Esophagus muscularis mucosa (tissue), 4 donors: ENCODE measurements at places on chromosomes 16 and 17. TPM values are rescaled to one million over a fixed set of nuclear protein-coding genes. Genes with fewer than 3 reads are reported as not detected.
A peak's percentile ranks its signal among the peaks of the same experiment; 100 is the strongest.

GRCh38 chr16:49661465-49662187 lies 194.3 kb downstream of the ZNF423 start:
- peaks cover 21% of the 10 kb centered on the region for H3K4me1 ChIP-seq
- no peak overlapping the region for H3K4me3 ChIP-seq
- no peaks in the 10 kb centered on the region for H3K27me3 ChIP-seq
- no peaks in the 10 kb centered on the region for H3K36me3 ChIP-seq
- DNase-seq: no peak

GRCh38 chr17:8125154-8125946 lies 1.4 kb upstream of the HES7 start:
- peak overlapping the region; percentile 83 for H3K4me3 ChIP-seq
- peak; percentile 98 for DNase-seq
- peaks cover 62% of the 10 kb centered on the region for H3K4me1 ChIP-seq
- no peaks in the 10 kb centered on the region for H3K36me3 ChIP-seq
- H3K27me3 ChIP-seq: peaks cover 28% of the 10 kb centered on the region

DNA sequence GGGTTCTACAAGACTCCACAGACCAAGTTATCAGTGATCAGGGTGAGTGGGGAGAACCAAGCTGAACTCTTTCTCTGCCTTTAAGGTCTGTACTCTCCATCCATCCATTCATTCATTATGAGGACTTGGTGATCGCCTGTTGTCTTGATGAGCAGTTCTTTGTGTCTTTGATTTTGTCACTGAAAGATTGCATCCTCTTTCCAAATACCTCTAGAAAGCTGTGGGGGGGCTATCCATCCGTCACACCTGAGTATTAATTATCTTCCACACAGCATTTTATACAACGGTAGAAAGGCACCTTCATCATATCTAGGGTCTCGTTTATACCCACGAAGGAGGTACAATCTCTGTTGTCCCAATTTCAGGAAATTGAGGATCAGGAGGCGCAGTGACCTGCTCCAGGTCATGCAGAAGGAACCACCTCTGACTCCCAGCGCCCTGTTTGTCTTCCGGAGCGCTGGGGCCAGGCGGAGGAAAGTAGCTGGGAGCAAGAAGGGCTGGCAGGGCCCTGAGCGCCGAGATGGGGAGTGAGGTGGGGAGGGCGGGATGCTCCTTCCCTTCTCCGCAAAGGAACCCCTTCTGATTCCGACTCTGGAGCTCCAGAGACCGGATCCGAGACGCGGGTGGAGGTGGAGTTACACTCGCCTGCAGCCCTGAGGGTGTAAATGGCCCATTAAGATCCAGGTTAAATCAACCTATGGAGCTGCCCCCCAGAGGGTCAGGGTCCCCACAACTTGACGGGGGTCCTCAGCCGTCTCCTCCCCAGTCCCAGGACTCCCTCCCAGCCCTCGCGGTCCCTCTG lies 605 bp upstream of the ABAT start:
- H3K36me3 ChIP-seq: no peaks in the 10 kb centered on the region
- peak overlapping the region; percentile 56 for H3K27ac ChIP-seq
- H3K4me3 ChIP-seq: peak overlapping the region; percentile 66
- H3K27me3 ChIP-seq: no peaks in the 10 kb centered on the region
- peaks cover 23% of the 10 kb centered on the region for H3K4me1 ChIP-seq

DNA sequence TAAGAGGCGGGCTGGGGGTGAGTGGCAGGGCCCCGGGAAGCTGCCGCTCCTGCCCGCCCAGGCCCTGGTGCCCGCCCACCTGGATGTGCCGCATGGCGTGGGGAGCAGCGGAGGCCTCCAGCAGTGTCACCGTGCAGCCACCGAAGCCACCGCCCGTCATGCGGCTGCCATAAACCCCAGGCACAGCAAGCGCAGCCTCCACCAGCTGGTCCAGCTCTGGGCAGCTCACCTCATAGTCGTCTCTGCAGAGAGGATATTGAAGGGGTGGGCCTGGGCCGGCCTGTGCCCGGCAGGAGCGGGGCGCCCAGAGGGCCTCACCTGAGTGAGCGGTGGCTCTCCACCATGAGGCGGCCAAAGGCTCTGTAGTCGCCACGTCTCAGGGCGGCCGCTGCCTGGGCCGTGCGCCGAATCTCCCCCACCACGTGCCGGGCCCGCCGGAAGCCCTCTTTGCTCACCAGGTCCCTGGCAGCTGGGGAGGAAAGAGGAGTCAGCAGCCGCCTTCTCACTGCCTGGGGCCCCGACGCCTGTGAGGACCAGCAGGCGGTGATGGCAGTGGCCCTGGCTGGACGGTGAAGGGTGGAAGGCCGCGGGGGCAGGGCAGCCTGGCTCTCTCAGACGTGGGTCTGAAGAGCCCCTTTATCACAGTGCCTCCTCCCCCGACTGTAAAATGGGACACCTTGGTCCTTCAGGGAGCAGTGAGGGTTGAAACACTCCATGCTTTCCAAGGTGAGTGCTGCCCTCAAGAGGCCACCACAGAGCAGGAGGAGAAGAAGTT lies 6.7 kb downstream of the GALK1 start:
- no peak overlapping the region for H3K27ac ChIP-seq
- H3K4me1 ChIP-seq: peaks cover 28% of the 10 kb centered on the region
- no peak for DNase-seq
- H3K4me3 ChIP-seq: no peak overlapping the region

Gene METTL23
- total RNA-seq: 29.7 TPM

GRCh38 chr16:58636466-58636865 lies 6.8 kb upstream of the CNOT1 start:
- DNase-seq: no peak
- no peaks in the 10 kb centered on the region for H3K36me3 ChIP-seq
- no peaks in the 10 kb centered on the region for H3K27me3 ChIP-seq
- no peaks in the 10 kb centered on the region for H3K4me1 ChIP-seq

GRCh38 chr16:83808573-83809014 lies 816 bp downstream of the HSBP1 start:
- no peak for DNase-seq
- no peaks in the 10 kb centered on the region for H3K27me3 ChIP-seq
- peak overlapping the region; percentile 85 for H3K27ac ChIP-seq
- peak overlapping the region; percentile 95 for H3K4me3 ChIP-seq

- H3K27ac ChIP-seq: peak overlapping the region; percentile 60
- no peak for DNase-seq
- peaks cover 43% of the 10 kb centered on the region for H3K4me1 ChIP-seq
- H3K36me3 ChIP-seq: no peaks in the 10 kb centered on the region
- H3K4me3 ChIP-seq: peak overlapping the region; percentile 7
Measured at GRCh38 chr16:88936008-88936555, 40.9 kb downstream of the CBFA2T3 start.

DNA sequence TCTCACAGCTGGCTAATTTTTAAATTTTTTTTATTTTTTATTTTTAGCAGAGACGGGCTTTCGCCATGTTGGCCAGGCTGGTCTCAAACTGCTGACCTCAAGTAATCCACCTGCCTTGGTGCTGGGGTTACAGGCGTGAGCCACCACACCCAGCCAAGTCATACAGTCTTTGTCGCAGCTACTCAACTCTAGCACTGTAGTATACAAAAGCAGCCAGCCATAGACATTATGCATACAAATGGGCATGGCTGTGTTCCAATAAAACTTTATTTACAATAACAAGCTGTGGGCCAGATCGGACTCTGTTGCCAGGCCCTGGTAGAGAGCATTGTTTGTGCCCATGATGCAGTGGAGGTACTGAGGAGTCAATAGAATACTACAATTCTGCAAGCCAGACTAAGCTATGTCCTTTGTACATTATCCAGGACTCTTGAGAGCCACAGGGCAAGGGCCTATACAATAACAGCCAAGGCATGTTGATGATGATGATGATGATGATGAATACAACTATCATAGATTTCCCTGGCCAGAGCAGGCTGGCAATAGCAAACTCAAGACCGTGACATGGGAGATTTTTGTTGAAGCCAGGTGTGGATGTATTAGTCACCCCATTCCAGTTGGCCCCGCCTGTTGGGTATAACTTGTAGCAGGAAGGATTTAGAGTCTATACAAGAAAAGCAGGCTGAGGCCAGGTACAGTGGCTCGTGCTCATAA lies 101.8 kb downstream of the MYH11 start:
- H3K27ac ChIP-seq: peak overlapping the region; percentile 74
- no peaks in the 10 kb centered on the region for H3K27me3 ChIP-seq
- H3K36me3 ChIP-seq: peaks cover 73% of the 10 kb centered on the region
- DNase-seq: no peak

Gene PIK3R6
- 1.8 TPM for total RNA-seq

GRCh38 chr17:32298298-32298697 lies 32.7 kb downstream of the RHBDL3 start:
- no peak overlapping the region for H3K4me3 ChIP-seq
- no peak overlapping the region for H3K27ac ChIP-seq
- no peaks in the 10 kb centered on the region for H3K27me3 ChIP-seq
- H3K4me1 ChIP-seq: no peaks in the 10 kb centered on the region
- no peak for DNase-seq

GRCh38 chr16:79134300-79134699 lies 466.2 kb downstream of the MAF start:
- H3K36me3 ChIP-seq: no peaks in the 10 kb centered on the region
- H3K4me3 ChIP-seq: no peak overlapping the region
- no peaks in the 10 kb centered on the region for H3K27me3 ChIP-seq
- no peaks in the 10 kb centered on the region for H3K4me1 ChIP-seq
- no peak for DNase-seq
- H3K27ac ChIP-seq: no peak overlapping the region

DNA sequence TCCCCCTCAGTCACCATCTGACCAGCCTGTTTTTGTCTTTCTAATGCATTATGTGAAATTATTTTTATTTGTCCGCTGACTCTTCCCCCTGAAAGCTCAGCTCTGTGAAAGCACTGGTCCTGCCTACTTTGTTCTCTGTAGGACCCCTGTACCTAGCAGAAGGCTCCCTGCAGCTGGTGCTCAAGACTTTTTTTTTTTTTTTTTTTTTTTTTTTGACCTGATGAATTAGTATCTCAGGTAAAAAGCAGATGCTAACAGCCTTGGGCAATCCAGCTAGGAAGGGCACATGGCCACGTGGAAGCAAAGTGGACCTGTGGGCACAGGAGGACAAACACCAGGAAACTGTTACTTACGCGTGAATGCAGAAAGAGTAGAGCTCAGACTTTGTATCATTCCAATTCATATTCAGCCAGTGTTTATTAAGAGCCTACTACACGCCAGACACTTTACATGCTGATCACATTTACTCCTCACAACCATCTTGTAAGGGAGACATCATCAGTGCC lies 629 bp upstream of the UNC119 start:
- peaks cover 46% of the 10 kb centered on the region for H3K36me3 ChIP-seq
- H3K27me3 ChIP-seq: no peaks in the 10 kb centered on the region
- peak overlapping the region; percentile 91 for H3K4me3 ChIP-seq
- DNase-seq: no peak
- H3K4me1 ChIP-seq: peaks cover 44% of the 10 kb centered on the region

- peak overlapping the region; percentile 71 for H3K27ac ChIP-seq
- H3K4me1 ChIP-seq: peaks cover 45% of the 10 kb centered on the region
- H3K27me3 ChIP-seq: peaks cover 3% of the 10 kb centered on the region
Measured at GRCh38 chr17:41649923-41650519, 25.6 kb upstream of the KRT17 start.

Gene KCTD2
- total RNA-seq: 32.7 TPM

GRCh38 chr17:14777291-14777690 lies 476.4 kb downstream of the HS3ST3B1 start:
- peaks cover 2% of the 10 kb centered on the region for H3K27me3 ChIP-seq
- no peak overlapping the region for H3K4me3 ChIP-seq
- no peaks in the 10 kb centered on the region for H3K36me3 ChIP-seq
- DNase-seq: peak; percentile 53
- H3K27ac ChIP-seq: no peak overlapping the region
- no peaks in the 10 kb centered on the region for H3K4me1 ChIP-seq

DNA sequence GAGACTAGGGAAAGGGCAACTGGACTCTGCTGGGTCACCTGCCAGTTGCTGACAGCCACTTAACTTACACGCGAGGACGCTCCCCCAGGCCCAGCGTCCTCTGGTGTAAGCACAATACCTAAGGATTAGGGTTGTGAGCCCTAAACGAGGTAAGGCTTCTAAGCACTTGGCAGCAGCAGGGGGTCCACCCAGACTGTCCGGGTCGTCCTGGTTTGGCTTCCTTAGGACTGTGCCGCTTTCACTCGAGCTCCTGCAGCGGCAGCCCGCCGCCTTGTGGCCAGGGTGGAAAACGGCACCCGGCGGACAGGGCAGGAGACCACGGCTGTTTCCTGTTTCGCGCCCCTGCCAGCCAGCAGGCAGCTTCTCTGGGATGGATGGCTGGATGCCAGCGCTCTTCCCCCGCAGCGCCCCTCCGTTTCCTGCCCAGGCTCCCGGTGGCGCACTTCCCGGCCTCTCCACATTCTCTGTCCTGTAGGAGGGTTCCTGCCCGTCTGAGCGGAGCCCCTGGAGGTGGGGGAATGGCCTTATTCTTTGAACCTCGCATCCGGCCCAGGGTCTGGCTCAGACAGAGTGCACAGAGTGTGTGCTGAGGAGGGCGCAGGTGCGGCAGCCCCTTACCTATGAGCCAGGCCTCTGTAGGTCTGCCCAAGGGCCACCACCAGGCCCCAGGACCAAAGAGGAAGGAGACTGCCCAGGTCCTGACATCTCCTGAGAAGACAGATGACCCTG lies 47.0 kb upstream of the AMZ2 start:
- peaks cover 52% of the 10 kb centered on the region for H3K4me1 ChIP-seq
- no peaks in the 10 kb centered on the region for H3K36me3 ChIP-seq
- DNase-seq: peak; percentile 93
- peaks cover 45% of the 10 kb centered on the region for H3K27me3 ChIP-seq
- peak overlapping the region; percentile 36 for H3K4me3 ChIP-seq
- no peak overlapping the region for H3K27ac ChIP-seq

DNA sequence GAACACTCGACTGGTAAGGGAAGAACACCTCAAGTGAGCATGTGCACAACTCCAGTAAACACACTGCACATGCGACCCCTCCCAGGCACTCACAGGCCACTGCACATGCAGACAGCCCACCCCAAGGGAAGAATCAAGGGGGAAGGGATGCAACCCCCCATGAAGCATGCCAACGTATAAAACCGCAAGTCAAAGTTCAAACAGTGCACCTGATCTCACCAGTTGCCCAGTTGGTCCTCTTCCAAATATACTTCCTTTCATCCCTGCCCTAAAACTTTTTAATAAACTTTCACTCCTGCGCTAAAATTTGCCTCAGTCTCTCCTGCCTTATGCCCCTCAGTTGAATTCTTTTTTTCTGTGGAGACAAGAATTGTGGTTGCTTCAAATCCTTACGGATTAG lies 51.0 kb upstream of the TOM1L1 start:
- no peak overlapping the region for H3K4me3 ChIP-seq
- H3K27me3 ChIP-seq: no peaks in the 10 kb centered on the region
- no peak for DNase-seq
- no peaks in the 10 kb centered on the region for H3K4me1 ChIP-seq
- H3K27ac ChIP-seq: no peak overlapping the region

DNA sequence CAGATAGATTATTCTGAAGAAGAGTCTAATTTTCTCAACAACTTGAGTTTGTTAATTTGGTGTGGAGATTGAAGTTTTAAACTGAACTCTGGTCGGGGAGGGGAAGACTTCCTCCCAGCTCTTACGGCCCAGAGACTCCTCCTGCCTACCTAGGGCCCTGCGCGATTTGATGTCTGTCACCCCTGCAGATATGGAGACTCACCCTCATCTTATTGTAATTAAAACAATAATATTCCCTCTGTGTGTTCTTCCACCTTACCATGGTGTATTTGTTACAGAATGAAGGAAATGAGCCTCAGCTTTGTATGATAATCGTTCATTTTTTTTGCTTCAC lies 184.4 kb upstream of the CACNG5 start:
- no peak overlapping the region for H3K27ac ChIP-seq
- H3K36me3 ChIP-seq: peaks cover 7% of the 10 kb centered on the region
- no peaks in the 10 kb centered on the region for H3K4me1 ChIP-seq
- no peak overlapping the region for H3K4me3 ChIP-seq
